ENCODE measurements at places on chromosomes 2 and 18.

- DNase-seq = no peak
Measured at GRCh38 chr2:239801404-239802184, 223.5 kb downstream of the NDUFA10 start.

DNA sequence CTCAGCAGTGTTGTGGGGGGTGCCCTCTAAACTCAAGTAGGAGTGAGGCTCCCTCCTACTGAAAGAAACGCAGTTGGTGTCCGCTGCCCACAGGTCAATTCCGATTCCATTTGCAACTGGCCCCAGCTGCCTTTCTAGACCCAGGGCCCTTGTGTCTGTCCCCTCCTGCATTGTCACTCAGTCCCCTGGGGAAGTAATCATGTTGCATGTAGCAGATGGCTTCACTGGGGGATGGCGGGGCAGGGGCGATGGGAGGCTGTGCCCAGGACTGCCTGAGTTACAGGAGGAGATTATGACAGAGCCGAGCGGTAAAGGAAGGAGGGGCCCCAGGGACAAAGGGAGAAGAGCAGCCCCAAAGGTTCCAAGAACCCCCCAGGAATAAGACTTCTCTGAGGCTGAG is 62.5 kb upstream of the SH3RF3 start:
- DNase-seq = no peak

- DNase-seq = no peak
Measured at GRCh38 chr18:51044928-51045585, 15.0 kb downstream of the SMAD4 start.

- DNase-seq = no peak
Measured at GRCh38 chr18:3626929-3627458, 177.0 kb downstream of the TGIF1 start.

GRCh38 chr18:42929857-42930256 is 185.6 kb downstream of the RIT2 start:
- peak; percentile 11 for DNase-seq

DNA sequence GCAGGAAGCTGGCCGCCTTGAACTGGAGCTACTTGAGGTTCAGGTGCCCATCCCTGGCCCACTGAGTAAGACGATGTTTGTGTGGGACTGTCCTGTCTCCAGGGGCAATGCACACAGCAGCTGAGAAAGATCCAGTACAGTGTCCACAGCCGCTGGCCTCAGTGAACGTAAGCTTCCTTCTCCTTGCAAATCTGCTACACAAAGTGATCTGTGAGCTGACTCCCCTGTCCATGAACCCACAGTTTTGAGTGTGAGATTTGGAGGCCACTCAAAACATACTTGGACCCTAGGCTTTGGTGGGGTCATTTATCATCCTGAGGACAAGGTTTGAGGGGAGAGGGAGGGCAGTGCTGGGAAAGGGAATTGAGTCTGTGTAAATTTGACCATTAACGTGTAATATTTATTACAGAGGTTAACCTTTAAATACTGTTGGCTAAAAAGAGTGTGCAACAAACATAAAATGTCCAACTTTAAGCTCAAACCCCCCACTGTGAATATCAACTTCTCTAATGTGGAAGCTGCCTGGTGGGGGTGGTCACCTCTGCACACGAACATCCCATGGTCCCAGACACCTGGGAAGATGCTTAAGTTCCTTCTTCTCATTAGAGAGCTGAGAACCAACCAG is 4.9 kb upstream of the CYS1 start:
- no peak for DNase-seq

GRCh38 chr2:71934320-71934593 is 213.4 kb downstream of the CYP26B1 start:
- no peak for DNase-seq

- no peak for DNase-seq
Measured at GRCh38 chr2:20852139-20852538, 29.2 kb upstream of the LDAH start.

- DNase-seq = no peak
Measured at GRCh38 chr18:13577091-13577697, 149.2 kb downstream of the FAM210A start.

DNA sequence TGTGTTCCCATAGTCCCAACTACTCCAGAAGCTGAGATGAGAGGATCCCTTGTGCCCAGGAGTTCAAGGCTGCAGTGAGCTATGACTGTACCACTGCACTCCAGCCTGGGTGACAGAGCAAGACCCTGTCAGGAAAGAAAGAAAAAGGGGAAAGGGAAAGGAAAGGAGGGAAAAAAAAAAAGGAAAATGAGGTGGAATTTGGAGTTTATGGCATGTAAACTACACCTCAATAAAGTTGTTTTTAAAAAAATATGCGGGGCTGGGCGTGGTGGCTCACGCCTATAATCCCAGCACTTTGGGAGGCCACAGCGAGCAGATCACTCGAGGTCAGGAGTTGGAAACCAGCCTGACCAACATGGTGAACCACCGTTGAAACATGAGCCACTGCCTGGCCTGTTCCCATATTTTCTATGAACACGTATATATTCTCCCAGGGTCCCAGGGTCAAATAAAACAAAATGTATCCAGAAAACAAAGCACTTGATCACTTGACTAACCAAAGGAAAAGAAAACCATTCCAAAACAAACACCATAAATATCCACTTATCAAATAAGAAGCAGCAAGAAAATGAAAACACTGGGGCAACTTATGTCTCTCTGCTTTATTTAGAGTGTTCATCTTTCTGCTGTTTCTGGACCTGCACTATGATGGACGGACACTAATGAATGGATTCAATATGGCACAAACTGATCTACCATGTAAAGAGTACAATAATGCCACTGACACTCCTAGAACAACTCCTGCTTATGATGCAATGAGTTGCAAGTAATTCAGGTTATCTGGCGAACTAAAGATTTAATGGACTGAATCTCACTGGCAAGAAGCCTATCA is 56.8 kb downstream of the ASXL2 start:
- peak; percentile 8 for DNase-seq

DNA sequence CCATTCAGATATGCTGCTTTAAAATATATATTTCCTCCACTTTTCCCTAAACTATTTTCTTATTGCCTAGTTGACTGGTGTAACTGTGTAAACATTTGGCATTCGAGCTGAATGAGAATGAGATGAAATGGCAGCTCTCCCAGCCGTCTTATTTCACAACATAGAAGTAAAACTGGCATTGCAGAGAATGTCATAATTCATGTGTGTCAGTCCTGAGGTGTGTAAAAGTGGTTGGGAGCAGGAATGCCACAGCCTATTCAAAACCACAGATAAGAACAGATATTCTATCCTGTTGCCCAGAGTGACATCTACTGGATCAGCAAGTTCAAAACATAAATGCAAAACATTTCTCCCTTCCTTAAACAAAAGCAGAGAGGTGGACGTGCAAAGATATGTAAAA is 565.5 kb upstream of the CHAC2 start:
- peak; percentile 43 for DNase-seq

GRCh38 chr2:40130251-40130994 is 321.5 kb downstream of the SLC8A1 start:
- DNase-seq = no peak

DNA sequence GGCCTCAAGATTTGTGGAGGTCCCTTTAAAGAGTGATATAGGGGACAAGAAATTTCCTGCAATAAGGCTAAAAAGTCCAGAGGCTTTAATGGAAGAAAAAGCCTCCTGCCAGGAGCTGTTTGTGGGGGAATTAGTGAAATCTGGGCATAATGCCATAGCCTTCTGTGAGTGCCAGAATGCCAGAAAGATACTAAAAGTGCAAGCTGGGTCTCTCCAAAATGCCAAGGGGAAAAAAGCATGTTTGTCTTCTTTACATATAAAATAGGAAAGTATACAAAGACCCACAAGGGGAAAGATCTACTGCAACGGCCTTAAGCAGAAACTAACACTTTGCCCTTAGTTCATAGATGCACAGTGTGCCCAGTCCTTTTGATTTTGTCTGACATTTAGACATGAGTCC is 647.7 kb upstream of the ZNF804A start:
- no peak for DNase-seq

DNA sequence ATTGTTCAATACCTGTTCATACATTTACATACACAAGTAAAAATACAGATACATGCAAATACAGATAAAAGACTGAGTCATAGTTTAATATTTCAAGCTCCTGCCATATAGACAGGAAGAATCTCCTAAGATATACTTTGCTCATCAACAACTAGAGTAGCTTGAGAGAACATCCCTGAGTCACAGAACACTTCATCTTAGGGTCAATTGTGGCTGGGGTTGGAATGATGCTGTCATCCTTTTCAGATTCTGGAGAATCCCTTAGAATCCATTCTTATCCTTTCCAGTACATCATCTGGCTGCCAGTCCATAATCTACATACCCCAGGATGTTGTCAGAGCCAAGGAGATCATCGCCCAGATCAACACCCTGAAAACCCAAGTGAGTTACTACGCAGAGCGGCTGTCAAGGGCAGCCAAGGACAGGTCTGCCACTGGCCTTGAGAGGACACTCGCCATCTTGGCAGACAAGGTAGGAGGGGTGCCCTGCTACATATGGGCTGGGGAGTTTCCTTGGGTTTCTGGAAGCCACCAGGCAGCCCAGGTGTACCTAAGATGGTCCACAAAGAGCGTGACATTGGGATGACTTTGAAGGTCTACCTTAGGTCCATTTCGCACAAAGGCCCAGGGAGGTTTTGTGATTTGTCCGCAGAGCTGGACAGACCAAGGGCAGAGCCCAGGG is 55.7 kb downstream of the COA5 start:
- DNase-seq = no peak

GRCh38 chr2:177984749-177985148 is 87.8 kb downstream of the PDE11A start:
- DNase-seq = peak; percentile 54

DNA sequence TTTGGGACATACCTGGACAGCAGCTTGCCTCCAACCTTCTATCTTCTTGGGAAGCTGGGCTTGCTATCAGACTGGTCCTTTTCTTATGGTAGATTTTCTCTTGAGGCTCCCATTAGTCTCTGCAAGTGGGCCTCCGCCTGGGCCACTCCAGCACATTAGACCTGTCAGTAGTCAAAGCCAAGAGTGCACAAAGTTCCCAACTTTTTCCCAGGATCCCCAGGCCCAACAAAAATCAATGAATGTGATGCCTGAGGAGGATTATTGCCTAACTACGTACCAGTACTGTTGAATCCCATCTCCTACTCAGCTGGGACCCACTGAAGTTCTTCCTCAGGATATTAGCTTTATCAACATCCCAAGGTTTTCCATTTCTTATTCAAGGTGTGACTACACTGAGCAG is 51.7 kb downstream of the PROC start:
- no peak for DNase-seq

DNA sequence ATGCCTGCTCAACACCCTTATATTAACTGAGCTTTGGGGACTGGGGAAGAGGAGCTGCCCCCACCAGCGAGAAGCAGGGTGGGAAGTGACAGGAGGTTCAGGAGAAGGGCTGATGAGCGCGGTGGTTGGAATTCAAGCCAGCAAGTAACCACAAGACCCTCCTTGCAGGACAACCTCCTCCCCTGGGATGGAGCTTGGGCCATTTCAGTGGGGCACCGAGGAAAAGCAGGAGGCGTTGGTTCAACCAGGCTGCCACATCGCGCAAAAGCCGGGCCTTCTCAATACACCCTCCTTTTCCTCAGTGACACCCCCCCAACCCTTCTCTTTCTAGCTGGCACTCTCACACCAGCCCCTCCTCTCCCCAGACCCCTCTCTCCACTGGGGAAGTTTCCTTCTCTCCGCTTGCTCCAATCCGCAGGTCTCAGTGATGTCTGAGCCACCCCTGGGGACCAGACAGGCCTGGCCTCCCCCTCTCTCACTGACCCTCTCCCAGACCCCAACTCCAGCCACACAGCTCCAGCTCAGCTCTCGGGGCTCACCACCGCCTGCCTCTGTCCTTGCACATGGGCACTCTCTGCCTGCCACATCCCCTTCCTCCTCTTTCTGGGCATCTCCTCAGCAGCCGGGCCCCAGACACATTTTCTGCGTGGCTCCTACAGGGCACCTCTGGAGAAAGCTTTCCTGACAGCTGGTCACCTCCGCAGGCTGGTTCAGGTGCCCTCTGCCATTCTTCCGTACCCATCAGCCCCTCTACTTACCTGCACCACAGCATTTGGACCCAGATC is 44.5 kb downstream of the KCNF1 start:
- DNase-seq = no peak

- peak; percentile 97 for DNase-seq
Measured at GRCh38 chr2:216807857-216808272, 52.0 kb downstream of the TNP1 start.

DNA sequence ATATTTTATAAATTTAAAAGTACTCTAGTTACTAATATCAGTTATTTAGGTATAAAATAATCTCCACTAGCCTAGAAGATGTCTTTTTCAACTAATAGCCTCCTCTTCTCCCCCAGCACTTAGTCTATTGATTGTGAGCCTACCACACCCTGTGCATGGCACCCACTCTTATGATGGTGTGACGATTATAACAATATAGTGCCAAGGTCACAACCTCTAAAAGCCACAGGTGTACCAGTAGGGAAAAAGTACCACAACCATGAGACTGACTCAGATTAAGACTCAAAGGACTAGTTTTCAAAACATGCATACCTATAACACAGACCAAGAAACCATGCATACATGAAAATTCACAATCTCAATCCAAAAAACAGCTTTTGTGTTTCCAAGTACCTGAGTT is 27.6 kb downstream of the THADA start:
- no peak for DNase-seq

DNA sequence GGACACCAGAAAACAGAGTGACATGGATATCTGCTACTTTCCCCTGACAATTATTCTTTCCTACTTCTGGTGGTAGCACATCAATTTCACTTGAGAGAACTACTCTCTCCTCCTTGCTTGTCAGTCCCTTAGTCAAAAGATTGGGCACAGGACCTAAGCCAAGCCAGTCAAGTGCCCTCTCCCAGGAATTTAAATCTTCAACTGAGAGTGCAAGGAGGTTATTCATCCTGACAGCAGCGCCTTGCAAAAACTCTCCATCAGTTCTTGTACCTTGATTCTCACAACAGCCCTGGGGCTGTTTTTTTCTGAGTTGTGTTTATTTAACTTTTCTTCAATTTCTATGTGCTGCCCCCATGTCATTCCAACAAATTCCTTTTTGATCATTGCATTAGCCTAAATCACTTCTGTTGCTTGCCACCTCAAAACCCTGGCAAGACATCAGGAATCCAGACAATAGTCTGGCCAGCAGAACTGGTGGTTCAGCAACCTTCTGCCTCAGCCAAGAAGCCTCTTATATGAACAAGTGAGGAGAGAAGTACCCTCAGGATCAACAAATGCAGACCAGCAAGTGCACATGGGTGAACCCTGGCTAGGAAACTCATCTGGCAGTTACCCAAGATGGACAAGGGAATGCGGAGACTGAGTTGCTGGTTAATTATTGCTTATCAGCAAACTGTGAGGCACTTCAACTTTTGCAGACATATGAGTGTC is 19.4 kb downstream of the COL4A3 start:
- no peak for DNase-seq

GRCh38 chr18:79890674-79891073 is 60.8 kb downstream of the SLC66A2 start:
- no peak for DNase-seq

DNA sequence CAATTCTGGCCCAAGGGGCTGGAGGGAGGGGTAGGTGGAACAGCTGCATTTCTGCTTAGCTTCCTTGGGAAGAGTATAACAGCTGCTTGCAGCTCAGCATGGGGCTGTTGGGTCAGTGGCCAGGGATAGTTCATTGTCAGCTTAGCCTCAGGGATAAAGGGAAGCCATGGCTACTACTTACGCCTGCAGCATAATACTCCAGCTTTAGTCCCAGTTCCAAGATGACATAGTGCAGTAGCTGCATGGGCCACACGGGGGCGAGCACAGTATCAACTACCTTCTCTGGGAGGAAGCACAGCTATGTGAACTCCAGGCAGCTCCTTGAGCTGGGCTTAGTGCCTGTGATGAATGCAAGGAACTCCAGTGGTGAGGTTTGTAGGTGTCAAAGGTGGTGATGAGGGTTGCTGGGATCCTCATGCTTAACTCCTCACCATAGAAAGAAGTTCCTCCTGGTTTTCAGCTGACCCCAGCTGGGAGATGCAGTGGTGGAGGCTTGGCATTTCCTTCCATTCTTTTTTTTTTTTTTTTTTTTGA is 35.4 kb upstream of the RHOB start:
- peak; percentile 67 for DNase-seq

Data from NCI-H2029 (cell line).